CD4-positive, alpha-beta T cell (primary cell): ENCODE measurements at places on chromosomes 2 and 18.

DNA sequence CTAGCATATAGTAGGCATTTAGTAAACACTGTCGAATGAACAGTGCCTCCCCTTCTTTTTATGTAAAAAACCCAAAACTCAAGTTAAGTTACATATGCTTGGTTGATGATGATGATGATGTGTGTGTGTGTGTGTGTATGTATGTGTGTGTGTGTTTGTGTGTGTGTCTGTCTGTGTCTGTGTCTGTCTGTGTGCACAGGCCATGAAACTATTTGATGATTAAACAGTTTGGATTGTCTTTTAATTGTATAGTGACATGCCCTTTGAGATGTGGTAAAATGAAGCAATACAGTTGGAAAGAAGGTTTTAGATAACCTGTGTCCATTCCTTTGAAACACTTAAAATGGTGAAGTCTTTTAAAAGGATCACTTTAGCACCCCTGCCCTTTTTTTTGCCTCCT is 105.6 kb downstream of the MAP4K4 start:
- no peak for DNase-seq

DNA sequence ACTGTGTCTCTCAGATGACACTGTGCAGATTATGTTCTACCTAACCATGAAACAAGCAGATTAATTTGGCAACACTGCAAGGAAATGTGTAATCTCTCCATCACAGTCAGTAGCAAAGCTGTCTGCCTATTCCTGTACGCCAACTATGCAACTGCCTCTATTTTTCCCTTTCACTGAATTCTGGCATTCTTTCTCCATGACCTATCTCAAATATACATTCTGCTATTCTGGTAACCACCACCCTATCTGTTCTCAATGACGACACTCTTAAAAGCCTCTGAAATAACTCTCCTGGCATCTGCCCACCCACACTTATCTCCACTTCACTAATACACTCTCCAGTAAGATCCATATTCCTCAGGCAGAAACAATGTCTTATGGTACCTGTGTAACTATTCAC is 78.7 kb downstream of the ABCA12 start:
- no peak for DNase-seq

GRCh38 chr2:145748927-145749326 is 1229.0 kb upstream of the ZEB2 start:
- no peak for DNase-seq

- no peak for DNase-seq
These were observed 380.0 kb downstream of the MEIS1 start for GRCh38 chr2:66814916-66815315.

GRCh38 chr2:207164006-207164831 is 1.5 kb downstream of the KLF7 start:
- DNase-seq: peak; percentile 52

DNA sequence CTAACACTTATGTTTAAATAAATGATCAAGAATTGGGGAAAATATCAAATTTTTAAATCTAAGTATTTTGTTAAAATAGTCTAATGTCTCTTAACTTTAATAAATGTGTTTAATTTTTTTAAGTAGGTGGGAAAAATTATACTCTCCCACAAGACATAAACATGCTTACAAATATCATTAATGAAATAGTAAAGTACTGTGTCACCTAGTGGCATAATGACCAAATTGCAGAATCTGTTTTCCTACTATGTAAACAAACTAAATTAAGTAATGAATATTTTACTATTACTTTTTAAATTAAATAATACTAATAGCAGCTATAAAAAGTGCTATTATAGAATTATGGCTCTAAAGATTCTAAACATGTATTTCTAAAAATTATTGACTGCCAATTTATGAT is 52.0 kb upstream of the CHAC2 start:
- no peak for DNase-seq

- DNase-seq: no peak
These were observed 29.3 kb downstream of the SLC14A1 start for GRCh38 chr18:45753286-45753685.

DNA sequence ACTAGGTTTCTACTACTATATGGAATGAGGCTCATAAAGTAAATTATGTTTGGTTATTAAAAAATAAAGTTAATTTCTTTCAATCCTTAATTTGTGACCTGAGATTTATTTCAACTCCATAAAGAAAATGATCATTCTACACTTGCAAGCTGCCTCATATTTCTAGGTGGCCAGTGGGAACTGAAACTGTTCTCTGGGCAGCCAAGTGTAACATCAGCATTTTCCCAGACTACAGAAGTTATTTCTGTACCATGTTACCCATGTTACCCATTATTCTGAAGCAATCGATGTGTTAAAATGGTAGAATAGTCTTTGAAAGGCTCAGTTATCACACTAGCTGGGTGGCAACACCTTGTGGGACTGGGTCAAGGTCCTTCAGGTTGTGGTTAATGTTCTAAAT is 139.3 kb upstream of the FBXO11 start:
- no peak for DNase-seq

- no peak for DNase-seq
These were observed 127.6 kb upstream of the SERPINE2 start for GRCh38 chr2:224166654-224167053.

DNA sequence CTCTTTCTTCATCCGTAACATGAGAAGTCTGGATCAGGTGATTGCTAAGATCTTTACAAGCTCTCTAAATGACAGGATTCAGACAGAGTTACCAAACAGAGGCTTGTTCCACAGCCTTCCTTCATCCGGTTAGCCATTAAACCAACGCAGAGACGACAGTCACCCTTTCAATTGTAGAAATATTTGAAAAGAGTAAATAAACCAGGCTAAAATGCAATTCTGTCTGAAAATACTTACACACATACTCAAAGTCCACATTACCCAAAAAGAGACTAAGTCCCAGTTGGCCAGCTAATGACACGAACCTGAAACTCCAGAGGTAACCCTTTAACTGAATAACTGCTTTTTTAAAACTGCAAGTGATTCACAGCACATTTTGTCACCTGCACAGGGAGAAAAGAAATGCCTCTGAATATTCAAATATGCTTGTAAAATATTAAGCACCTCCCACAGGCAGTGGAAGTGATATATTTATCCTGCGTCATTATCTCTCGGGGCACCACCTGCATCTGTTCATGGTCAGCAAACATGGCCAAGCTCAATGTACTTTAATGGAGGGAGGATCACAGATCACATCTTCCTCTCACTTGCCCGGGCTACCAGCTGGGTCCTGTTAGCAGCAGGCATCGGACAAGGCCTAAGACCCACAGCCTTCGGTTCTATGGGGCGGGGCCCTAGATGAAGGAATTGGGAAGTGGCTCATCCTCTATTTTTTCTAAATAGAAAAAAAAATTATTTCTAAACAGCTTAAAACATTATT is 38.8 kb upstream of the DNER start:
- no peak for DNase-seq

GRCh38 chr2:12978066-12978835 is 261.5 kb downstream of the TRIB2 start:
- DNase-seq: no peak

DNA sequence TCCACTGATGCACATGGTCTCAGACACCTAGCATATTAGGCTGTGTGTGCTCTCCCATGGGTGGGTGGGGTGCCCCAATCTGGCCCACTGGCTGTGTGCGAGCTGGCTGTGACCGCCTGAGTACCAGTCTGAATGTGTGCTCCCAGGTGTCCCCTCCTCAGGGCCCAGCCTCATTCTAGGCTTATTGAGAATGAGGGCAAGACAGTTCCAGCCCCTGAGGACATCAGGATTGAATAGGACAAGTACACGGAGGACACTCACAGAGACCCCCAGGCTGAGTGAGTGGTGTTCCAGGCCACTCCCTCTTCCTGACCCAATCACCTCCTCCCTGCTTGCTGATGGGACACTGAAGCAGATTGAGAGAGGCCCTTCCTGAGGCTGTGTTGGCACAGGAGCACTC is 116.1 kb upstream of the RAB6C start:
- no peak for DNase-seq

DNA sequence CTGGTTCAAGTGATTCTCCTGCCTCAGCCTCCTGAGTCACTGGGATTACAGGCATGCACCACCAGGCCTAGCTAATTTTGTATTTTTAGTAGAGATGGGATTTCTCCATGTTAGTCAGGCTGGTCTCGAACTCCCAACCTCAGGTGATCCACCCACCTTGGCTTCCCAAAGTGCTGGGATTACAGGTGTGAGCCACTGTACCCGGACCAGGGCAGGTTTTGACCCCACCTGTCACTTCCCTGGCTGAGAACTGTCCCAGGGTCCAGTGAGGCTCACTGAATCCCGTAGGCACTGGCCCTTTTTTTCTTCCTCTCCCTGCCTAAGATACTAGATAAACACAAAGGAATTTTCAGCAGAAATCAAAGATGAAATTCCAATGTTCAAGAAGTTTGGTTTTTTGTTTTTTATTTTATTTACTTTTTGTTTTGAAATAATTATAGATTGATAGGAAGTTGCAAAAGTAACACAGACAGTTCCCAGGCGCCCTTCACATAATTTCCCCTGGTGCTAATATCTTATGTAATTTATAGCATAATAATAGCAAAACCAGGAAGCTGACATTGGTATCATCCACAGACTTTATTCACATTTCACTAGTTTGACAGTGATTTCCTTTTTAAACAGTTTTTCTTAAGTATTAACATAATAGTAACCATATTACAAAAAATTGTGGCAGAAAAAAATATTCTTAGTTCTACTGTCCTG is 52.4 kb upstream of the B3GNT7 start:
- no peak for DNase-seq

DNA sequence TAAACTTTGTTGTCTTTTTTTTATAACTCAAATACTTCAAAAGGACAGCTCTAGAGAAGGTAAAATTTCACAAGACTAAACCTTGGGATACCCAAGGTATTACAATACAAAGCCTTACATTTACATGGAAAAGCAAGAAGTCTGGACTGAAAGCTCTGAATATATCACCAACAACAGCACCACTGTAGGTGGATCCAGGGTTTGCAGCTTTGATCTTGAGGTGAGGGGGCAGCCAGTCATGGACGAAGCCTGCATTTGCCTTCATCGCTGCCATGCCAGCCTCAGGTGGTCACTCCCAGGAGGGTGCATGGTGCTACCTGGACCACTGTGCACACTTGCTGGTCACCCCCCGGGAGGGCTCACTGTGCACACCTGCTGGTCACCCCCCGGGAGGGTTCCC is 36.6 kb downstream of the RBFA start:
- no peak for DNase-seq

DNA sequence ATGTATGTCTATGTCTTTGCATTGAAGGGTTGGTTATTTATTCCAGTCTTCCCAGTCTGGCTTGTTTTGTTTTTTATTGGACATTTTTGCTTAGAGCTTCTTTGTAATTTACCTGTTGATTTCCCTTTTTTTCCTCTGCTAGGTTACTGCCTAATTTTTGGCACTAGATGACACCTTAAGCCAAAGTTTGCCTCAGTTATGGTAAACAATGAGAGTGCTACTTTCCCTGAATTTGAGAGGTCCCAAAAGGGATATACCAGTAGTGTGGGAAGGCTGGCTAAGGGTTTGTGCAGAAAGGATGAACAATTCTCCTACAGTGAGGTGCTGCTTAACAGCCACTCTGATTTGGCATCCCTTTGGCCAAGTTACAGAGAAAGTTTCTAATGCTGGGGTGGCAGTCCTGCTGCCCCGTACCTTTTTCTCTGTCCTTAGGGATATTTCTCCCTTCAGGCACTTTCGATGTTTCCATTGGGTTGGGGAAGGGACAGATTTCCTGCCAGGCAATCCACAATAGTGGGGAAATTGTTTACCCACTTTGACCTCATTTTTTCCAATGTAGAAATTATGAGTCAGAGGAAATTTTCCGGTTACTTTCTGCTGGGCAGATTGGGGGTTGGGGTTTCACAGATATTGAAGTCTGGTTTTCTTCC is 354.9 kb downstream of the PTPRM start:
- no peak for DNase-seq

- DNase-seq: no peak
These were observed 49.1 kb upstream of the PIK3C3 start for GRCh38 chr18:41905786-41906527.

DNA sequence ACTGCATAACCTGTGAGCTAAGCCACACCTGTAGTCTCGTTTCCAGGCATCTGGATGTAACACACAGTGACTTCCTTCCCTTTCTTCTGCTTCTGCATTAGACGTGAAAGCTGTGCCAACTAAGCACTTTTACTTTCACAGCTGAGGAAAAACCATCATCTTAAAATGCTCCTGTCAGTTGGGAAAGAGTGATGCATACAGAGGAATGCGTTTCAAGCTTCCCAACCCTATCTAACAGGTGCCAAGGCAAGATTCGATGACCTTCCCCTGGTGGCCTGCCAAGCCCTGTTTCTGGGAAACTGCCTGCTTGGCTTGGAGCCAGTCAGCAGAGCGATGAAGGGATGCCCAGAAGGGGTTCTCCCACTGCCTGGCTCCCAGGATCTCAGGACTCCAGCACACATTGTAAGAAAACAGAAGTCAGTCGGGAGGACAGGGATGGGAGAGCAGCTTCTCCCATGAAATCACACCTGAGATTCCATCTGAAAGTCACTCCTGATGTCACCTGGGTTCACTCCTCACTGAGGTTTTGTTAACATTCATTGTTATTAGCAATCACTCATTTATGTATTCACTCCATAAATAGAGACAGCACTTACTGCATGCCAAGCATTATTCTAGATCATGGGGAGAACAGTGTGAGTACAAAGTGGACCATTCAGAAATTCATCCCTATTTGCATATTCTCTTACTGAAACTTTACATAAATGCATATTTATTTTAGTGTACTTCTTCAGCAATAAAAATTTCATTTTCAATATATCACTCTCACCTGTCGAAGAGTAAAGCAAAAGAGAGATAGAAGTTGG is 64.1 kb downstream of the DTNA start:
- no peak for DNase-seq

DNA sequence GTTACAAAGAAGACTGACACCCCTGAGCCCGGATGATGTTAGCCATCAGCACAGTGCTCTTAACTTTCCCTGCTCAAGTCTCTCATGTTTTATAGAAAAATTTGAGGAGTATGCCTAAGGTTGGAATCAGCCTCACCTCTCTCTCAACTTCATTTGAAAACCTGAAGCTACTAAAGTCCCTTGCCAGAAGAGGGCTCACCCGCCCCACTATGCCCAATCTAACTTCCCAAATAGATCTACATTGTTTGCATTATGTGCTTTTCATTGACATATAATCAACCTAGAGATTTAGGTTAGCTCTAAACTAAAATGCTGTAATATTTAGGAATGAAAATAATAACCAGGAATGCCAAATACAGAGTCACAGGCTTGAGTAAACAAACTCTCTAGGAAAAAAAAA is 305.4 kb downstream of the NCKAP5 start:
- no peak for DNase-seq

DNA sequence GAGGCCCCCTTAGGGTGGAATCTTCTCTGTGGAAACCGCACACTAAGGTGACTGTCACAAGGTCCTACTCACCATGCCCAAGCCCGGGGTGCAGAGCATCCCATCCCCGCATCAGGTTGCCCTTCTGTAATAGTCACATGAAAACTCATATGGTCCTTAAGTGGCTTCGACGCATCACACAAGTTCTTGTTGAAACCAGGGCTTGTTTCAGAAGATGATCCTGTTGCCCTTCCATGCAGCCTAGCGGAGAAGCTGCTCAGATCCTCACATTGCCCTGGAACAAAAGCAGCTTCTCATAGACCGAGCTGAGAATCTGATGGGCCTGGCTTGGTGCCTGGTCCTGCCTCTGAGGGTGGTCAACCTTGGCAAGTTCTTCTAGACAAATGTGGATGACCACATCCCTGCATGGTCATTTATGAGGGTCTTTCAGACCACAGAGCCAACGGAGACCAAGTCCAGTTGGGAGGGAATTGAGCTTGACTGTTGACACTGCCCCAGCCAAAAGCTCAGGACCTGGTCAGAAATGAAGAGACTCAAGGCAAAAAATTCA is 54.1 kb downstream of the PDCL3 start:
- no peak for DNase-seq

- DNase-seq: no peak
These were observed 172.0 kb upstream of the NRP2 start for GRCh38 chr2:205510345-205510744.

- DNase-seq: peak; percentile 4
These were observed 2036.1 kb upstream of the LRRTM1 start for GRCh38 chr2:82340578-82341053.
